ENCODE measurements at places on chromosomes 12 and 14.

DNA sequence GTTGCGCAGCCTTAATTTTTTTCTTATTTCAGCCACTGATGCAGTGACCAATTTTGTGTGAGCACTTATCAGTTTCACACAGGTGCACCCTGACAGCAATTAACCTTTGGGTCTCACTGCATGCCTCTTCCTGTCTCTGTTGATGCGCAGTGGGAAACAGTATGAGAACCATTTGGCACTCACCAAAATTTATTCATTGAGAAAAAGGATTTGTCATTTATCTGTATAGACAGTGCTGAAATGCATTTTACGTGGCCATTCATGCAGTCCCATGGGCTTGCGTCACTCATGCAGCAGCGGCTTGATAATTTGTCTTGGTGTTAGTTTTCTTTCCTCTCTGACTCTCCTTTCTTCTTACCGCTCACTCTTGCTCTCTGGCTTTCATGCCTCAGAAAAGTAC lies 157.5 kb downstream of the C12orf75 start:
- DNase-seq = no peak

DNA sequence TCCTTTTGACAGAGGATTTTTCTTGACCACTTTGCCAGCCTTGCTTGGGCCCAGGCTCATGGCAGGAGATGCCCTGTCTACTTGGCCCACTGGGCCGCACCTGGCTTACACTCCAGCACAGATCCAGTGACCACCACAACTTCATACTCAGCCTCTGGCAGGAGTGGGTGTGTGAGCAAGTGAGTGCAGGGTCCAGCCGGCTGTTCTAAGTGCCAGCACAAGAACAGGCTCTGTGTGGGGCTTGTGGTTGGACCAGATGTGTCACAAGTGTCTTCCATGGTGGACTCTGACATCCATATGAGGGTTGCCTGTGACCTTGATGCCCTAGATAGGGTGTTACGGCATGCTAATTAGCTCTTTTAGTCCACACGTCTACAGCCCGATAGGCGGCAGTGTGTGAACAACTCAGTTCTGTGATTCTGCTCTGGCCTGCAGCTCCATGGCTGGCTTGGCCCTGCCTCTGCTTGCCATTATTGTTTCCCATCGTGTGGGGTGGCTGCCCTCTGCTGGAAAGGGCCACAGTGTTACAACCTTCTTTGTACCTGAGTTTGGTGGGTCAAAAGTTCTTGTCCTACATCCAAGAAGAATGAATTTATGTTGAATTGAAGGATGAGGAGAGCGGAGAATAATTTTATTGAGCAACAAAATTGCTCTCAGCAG lies 1089.1 kb downstream of the SLC6A15 start:
- DNase-seq = peak; percentile 5

DNA sequence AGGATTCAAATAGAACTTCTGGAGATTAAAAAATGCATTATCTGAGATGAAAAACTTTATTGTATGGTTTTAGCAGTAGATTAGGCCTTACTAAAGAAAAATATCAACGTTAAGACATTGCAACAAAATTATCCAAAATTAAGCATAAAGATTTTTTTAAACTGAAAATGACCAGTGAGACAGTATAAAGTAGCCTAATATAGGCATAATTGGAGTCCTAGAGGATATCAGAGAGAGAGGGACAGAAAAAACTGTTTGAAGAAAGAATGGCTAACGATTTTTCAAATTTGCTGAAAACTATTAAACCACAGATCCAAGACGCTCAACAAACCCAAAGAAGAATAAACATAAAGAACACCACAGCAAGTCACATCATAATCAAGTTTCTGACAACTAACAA lies 149.5 kb upstream of the LMNTD1 start:
- DNase-seq = no peak

GRCh38 chr14:90696720-90697119 lies 119.5 kb downstream of the TTC7B start:
- DNase-seq = no peak

- no peak for DNase-seq
These were observed 77.7 kb upstream of the NEDD1 start for GRCh38 chr12:96829354-96829753.

DNA sequence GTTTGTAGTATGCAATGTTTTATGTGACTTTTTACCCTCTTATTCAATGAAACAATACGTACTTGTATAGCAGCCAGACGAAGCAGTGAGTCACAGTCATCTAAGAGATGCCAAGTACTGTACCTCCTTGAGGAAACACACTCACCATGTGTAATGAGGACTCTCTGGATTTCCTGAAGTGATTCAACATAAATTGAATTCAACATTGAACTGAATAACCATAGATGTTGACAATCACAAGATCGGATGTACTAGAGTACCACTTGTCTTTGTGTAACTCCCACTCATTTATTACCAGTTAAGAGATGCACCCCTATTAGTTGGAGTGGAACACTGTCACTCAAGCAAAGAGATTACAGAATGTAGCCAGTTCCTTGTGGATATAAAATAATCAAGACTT lies 175.2 kb upstream of the HMGA2 start:
- no peak for DNase-seq

- DNase-seq = no peak
These were observed 117.0 kb downstream of the SMOC1 start for GRCh38 chr14:69996216-69996615.
